ENCODE measurements at places on chromosomes 2 and 18. TPM values are rescaled to one million over a fixed set of nuclear protein-coding genes. Genes with fewer than 3 reads are reported as not detected.

GRCh38 chr18:33697498-33697897 is 119.5 kb downstream of the ASXL3 start:
- no peak for DNase-seq

- no peak for DNase-seq
These were observed 1.7 kb upstream of the ZNF532 start for GRCh38 chr18:58862851-58863538.

GRCh38 chr2:22560021-22560420 is 825.0 kb upstream of the KLHL29 start:
- DNase-seq = no peak

- DNase-seq = no peak
These were observed 42.6 kb upstream of the CDH20 start for GRCh38 chr18:61290616-61291015.

- DNase-seq = no peak
These were observed 61.3 kb downstream of the CUL3 start for GRCh38 chr2:224523626-224524577.

- no peak for DNase-seq
These were observed 18.6 kb upstream of the ESPNL start for GRCh38 chr2:238081561-238081960.

FAM237A gene
- polyA plus RNA-seq = not detected

SLC25A52 gene
- polyA plus RNA-seq = not detected

IL36RN gene
- not detected for polyA plus RNA-seq

SLC30A3 gene
- polyA plus RNA-seq = not detected

All from GM12878 (cell line).